Activated naive CD8-positive, alpha-beta T cell treated with anti-CD3 and anti-CD28 coated beads, Interleukin-2, amount 50 U/mL, for 24 hours (primary cell): ENCODE measurements at places on chromosomes 3 and 15.

- no peak overlapping the region for H3K27ac ChIP-seq
- H3K4me3 ChIP-seq: no peak overlapping the region
- no peaks in the 10 kb centered on the region for H3K4me1 ChIP-seq
- DNase-seq: no peak
- H3K27me3 ChIP-seq: no peaks in the 10 kb centered on the region
- H3K36me3 ChIP-seq: peaks cover 38% of the 10 kb centered on the region
Observed at GRCh38 chr3:182947888-182948287, 32.5 kb downstream of the DCUN1D1 start.

DNA sequence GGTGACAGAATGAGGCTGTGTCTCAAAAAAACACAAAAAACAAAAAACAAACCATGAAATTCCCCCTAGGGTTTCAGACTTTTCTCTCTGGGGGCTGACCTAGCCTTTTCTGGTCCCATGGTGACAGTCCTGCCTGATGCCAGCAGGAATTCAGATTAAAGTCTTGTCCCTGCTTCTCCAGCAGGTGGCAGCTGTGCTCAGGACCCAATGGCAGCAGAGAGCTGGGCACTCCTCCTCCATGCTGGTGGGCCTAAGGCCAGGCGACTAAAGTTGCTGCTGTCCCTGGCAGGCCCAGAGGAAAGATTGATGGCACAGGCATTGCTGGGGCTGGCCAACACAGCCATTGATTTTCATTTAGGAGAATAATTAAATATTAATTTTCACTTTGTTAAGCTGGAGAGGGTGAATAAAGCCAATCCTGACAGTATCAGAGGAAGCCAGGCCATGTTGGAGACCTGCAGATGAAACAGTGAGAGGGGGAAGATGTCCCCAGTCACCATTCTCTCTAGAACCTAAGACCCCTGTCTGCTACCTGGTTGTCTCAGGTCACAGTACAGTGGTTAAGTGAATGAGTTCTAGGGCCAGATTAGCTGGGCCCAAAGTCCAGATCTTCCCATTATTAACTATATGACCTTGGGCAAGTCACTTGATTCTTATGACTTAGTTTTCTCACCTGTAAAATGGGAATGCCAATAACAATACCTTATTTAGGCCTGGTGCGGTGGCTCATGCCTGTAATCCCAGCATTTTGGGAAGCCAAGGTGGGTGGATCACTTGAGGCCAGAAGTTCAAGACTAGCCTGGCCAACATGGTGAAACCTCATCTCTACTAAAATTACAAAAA, 7.1 kb downstream of the CELF6 start:
- no peak overlapping the region for H3K27ac ChIP-seq
- DNase-seq: peak; percentile 64
- H3K4me1 ChIP-seq: peaks cover 3% of the 10 kb centered on the region
- no peaks in the 10 kb centered on the region for H3K27me3 ChIP-seq
- H3K4me3 ChIP-seq: no peak overlapping the region
- H3K36me3 ChIP-seq: no peaks in the 10 kb centered on the region

DNA sequence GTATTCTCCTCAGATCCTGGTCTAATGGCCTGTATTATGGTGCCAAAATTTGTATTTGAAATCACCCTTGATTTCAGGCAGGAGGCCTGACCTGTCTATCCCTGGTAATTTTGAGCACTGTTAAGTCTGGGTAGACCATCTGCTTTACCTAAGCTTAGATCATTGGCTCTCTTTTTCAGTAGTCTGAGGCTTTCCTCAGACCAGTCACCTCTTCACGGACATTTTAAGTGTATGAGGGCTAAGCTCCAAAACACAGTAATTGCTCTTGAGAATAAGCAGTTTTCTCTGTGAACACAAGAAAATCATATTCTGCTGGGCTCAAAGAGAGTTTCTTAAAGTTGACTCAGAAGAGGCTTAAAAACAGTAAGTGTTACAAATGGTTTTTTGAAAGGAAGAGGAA, 92.0 kb upstream of the SAMMSON start:
- no peak for DNase-seq
- H3K4me1 ChIP-seq: no peaks in the 10 kb centered on the region
- no peaks in the 10 kb centered on the region for H3K27me3 ChIP-seq
- H3K36me3 ChIP-seq: no peaks in the 10 kb centered on the region
- H3K4me3 ChIP-seq: no peak overlapping the region
- no peak overlapping the region for H3K27ac ChIP-seq

DNA sequence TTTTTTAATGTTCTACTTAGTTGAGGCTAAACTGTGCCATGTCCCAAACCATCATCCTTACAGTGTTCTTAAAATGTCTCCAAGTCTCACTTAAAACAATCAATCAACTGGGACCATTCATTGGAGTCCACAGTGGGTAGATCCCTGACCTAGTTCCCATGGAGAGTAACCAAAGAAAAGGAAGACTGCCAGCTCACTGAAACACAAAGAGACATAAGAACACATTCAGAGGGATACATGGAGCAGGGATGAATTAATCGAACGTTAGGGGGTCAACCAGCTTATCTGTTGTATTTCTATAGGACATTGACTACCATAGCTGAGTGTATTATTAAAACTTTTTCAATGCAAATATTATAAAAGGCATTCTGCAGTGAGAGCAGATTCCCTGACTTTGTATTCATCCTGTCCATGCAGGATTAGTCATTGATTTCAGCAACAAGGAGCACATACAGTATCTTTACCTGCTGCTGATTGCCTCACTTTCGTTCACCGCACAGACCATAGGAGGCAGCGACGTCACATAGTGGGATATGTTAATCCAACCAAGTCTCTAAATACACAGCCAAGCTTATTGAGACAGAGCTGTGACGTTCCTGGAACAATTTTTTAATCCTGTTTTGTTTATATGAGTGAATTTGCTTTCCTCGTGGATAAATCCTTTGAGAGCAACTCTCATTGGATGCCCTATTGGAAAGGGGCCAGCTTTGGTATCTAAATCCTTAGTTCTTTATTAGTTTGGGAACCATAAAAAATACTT, 364.9 kb upstream of the RBMS3 start:
- no peaks in the 10 kb centered on the region for H3K36me3 ChIP-seq
- H3K4me3 ChIP-seq: no peak overlapping the region
- H3K27ac ChIP-seq: no peak overlapping the region

DNA sequence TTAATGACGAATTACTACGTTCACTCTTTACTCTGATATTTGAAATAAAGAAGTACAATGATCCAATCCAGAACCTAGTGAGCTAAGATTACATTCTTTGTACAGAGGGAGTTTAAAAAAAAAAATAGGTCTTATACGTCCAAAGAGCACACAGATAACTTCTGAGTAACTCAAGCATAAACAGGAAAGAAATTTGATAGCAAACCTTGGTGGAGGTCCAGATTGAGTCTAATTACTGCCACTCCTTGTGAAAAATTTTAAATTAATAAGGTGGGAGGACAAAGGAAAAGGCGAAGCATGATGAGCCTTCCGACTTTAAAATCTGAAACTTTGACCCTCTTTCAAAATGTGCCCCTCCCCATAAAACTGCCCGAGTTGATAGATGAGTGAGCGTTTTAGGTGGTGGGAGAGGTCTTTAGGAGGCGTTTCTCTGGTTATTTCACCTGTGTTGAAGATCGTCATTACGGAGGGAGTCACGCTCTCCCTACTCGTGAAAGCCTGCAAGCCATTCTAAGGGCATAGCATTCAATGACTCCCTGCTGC, 127.0 kb upstream of the ROBO2 start:
- no peaks in the 10 kb centered on the region for H3K36me3 ChIP-seq
- H3K4me1 ChIP-seq: no peaks in the 10 kb centered on the region
- DNase-seq: no peak
- H3K27ac ChIP-seq: no peak overlapping the region
- no peaks in the 10 kb centered on the region for H3K27me3 ChIP-seq
- no peak overlapping the region for H3K4me3 ChIP-seq

DNA sequence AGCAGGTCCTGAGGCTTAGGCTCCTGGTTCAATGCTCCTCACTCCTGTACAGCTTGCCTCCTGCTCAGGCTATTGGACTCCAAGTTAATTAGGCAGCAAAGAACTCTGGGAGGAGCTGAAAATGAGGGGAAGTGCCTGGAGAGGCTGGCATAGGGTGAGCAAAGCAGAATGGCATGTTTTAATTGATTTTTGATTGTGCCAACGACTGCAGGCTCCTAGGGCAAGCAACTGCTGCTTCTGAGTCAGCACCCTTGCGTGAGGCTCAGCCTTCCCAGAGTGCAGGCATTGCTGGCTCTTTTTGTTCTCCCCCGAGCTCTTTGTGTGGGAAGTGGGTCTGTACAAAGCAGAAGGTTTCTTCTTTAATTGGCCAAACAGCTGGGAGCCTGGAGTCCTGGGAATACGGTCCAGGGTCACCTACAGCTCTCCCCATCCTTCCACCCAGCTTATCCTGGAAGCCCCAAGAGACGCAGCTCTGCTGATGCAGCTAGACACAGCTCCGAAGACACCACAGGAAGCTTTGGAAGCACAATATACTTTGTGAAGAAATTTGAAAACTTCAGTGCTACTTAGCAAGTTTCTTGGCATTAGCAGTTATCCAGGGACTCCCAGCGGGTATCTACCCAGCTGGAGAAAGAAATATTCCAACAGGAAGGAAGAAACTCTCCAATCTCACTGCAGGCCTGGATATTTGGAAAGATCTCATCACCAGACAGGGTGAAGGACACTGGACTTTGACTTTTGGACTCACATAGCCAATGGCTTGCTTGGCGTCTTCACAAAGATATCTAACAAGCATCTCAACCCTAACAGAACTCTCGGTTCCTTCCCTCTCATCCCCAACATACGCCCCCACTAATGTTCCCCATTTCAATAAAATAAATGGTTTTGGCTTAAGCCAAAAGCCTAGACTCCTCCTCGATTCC, 76.8 kb downstream of the BDH1 start:
- H3K27me3 ChIP-seq: peaks cover 18% of the 10 kb centered on the region
- no peaks in the 10 kb centered on the region for H3K4me1 ChIP-seq
- no peak overlapping the region for H3K27ac ChIP-seq
- DNase-seq: no peak
- H3K36me3 ChIP-seq: no peaks in the 10 kb centered on the region
- no peak overlapping the region for H3K4me3 ChIP-seq

GRCh38 chr3:37291275-37291700, 116.9 kb upstream of the LRRFIP2 start:
- no peak overlapping the region for H3K27ac ChIP-seq
- peaks cover 43% of the 10 kb centered on the region for H3K36me3 ChIP-seq
- H3K27me3 ChIP-seq: no peaks in the 10 kb centered on the region
- no peak for DNase-seq
- peaks cover 32% of the 10 kb centered on the region for H3K4me1 ChIP-seq
- H3K4me3 ChIP-seq: no peak overlapping the region

- no peak overlapping the region for H3K27ac ChIP-seq
- no peaks in the 10 kb centered on the region for H3K36me3 ChIP-seq
- H3K4me3 ChIP-seq: no peak overlapping the region
- H3K4me1 ChIP-seq: no peaks in the 10 kb centered on the region
- peaks cover 3% of the 10 kb centered on the region for H3K27me3 ChIP-seq
Observed at GRCh38 chr3:169131690-169132464, 531.6 kb downstream of the MECOM start.

GRCh38 chr3:45793482-45794176, 2.7 kb downstream of the SLC6A20 start:
- H3K27me3 ChIP-seq: peaks cover 42% of the 10 kb centered on the region
- H3K4me3 ChIP-seq: no peak overlapping the region
- peaks cover 8% of the 10 kb centered on the region for H3K4me1 ChIP-seq
- H3K36me3 ChIP-seq: peaks cover 3% of the 10 kb centered on the region

GRCh38 chr3:79598594-79598993, 169.2 kb downstream of the ROBO1 start:
- H3K4me3 ChIP-seq: no peak overlapping the region
- no peaks in the 10 kb centered on the region for H3K27me3 ChIP-seq
- H3K36me3 ChIP-seq: no peaks in the 10 kb centered on the region
- no peaks in the 10 kb centered on the region for H3K4me1 ChIP-seq

- no peak overlapping the region for H3K4me3 ChIP-seq
- no peak for DNase-seq
- no peaks in the 10 kb centered on the region for H3K27me3 ChIP-seq
Observed at GRCh38 chr3:171494457-171495109, 34.4 kb upstream of the TNIK start.

- no peak overlapping the region for H3K4me3 ChIP-seq
- H3K27me3 ChIP-seq: peaks cover 10% of the 10 kb centered on the region
- DNase-seq: no peak
- H3K27ac ChIP-seq: no peak overlapping the region
Observed at GRCh38 chr3:11211531-11212298, 57.4 kb downstream of the HRH1 start.

DNA sequence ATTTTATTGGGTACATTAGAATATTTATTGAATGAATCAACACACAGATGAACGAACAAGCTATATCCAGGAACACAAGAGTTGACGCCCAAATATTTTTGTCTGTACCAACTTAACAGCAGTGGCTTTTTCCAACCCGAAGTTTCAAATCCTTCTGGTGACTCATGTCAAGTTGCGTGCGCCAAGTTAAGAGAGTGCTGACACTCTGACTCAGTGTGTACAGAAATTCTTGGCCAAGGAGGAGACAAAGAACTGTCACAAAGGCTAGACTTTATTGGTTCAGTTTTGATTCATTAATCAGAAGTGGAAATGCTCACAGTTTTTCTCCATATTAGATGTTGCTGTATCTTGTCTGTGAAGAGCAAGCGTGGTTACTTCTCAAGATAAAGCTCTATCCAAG, 59.6 kb upstream of the TSC22D2 start:
- H3K27me3 ChIP-seq: peaks cover 2% of the 10 kb centered on the region
- H3K4me3 ChIP-seq: no peak overlapping the region
- H3K27ac ChIP-seq: no peak overlapping the region
- H3K4me1 ChIP-seq: peaks cover 3% of the 10 kb centered on the region
- DNase-seq: no peak

DNA sequence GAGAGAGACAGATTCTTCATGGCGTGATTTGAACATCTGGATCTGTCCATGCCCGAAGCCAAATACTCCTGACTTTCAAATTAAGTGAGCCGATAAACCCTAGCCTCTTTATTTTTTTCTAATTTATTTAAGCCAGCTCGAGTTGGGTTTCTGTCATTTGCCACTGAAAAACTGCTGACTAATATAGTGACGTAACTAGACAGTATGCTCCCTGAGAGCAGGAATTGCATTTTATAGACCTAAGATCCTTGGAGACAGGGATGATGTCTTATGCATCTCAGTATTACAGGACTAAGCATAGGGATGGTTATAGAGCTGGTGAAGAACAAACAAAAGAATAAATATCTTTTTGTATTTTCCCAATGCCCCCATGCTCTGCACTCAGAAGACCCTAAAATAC, 4.6 kb downstream of the LHFPL4 start:
- peaks cover 46% of the 10 kb centered on the region for H3K27me3 ChIP-seq
- H3K4me3 ChIP-seq: no peak overlapping the region
- no peak for DNase-seq
